ENCODE measurements at places on chromosomes 11 and 22.

DNA sequence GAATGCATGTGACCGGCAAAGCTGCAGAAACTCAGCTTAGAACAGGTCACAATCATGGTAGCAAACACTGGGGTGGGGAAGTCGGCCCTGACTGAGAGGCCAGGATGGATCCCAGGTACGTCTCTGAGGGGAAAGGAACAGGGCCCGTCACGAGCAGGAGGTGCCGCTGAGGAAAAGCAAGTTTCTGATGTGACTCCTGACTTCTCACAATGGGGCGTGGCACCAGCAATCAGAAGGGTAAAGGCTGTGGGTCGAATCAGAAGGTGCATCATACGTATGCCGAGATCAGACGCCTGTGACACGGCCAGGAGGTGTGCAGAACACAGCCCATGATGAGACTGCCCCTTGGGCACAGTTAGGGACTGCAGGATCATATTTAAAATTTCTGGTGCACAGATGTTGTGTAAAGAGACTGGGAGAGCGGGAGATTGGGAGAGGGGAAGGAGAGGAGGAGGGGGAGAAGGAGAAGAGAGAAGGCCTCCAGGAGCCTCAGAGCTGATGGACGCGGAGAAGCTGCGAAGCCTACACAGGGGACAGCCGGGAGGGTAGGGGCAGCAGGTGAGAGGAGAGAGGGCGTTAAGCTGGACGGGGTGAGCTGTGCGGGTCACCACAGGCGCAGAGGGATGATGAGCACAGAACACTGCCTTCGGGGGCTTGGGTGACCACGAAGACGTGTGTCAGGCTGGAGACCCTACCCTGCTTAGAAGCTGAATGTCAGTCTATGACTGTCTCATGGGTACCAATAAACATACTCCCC lies 30.7 kb downstream of the KRTAP5-5 start:
- no peak for DNase-seq

DNA sequence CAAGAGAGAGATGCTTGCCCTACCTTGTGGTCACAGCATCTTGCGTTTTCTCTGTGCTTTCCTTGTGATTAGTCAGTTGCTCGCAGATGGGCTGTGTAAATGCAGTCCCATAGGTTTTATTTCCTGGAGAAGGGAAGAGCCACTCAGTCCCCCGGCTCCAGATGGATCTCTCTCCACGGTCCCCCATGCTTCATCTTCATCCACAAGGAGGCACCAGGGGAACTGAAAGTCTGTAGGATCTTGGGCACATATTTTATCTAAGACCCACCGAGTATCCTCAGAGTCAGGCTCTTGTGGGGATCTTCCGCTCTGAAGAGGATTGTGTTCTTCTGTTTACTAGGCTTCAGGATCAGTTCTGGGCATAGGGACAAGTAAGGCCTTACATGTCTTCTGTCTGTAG lies 66.8 kb upstream of the E2F8 start:
- no peak for DNase-seq

- no peak for DNase-seq
These were observed 213.4 kb upstream of the SYN3 start for GRCh38 chr22:33271390-33272161.

- DNase-seq = no peak
These were observed 34.6 kb downstream of the ZNRF3 start for GRCh38 chr22:28917747-28918549.

GRCh38 chr11:79670882-79671281 lies 230.1 kb upstream of the TENM4 start:
- no peak for DNase-seq

GRCh38 chr11:19669511-19669910 lies 43.1 kb upstream of the NAV2 start:
- no peak for DNase-seq

GRCh38 chr11:74608431-74608830 lies 16.0 kb downstream of the POLD3 start:
- DNase-seq = no peak

- no peak for DNase-seq
These were observed 836 bp downstream of the SLC16A8 start for GRCh38 chr22:38082986-38083710.

- no peak for DNase-seq
These were observed 29.9 kb downstream of the TRPC6 start for GRCh38 chr11:101553891-101554292.

GRCh38 chr11:45154276-45154675 lies 7.8 kb downstream of the PRDM11 start:
- DNase-seq = no peak

- DNase-seq = no peak
These were observed 16.6 kb downstream of the TST start for GRCh38 chr22:37002633-37003032.

DNA sequence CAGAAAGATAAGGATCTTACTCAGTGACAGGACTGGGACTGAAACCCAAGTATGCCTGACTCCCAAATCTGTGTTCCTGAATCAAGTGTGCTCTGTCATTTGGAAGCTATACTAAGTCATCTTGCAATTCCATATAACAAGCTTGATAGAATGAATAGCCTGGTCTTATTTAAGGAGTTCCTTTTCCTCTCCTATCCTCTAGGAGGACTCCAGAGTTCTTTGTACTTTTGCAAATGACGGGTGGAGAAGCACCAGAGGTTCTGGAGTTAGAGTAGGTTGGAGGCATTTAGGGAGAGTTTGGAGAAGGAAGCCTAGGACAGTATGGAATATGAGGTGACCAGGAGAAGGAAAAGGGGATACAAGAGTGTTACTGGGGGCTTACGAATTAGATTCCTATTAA lies 92.9 kb upstream of the RCN1 start:
- no peak for DNase-seq

DNA sequence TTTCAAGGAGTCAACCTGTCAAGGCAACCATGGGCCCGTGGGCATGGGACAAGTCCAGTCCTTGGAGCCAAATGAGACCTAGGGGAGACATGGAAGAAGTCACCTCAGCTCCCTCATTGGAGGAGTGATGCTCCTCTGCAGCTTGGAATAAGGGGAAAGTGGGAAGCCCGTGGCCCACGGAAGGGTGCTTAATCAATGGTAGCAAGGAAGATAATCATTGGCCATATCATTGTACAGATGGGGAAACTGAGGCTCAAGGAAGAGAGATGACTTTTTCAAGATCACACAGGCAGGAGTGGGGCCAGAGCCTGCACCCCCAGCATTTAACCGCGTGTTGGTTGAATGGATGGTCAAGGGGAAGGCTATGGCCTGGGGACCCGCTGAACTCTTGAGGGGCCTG lies 133.0 kb downstream of the OSBP2 start:
- DNase-seq = no peak

DNA sequence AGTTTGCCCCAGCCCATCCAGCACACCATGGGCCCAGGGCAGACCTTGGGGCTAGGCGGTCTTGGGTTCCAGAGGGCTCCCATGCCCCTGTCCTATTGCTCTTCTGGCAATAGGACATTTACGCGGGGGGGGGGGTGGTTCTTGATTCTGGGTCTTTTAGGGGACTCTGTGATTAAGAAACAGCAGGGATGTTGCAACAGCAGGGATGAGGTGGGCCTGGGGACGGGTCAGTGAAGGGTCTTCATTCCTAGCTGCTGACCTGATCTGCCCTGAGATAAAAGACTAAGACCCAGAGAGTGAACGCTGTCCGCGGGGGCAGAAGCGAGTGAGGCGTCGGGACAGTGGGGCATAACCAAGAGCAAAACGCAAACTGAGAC lies 418 bp upstream of the ADAMTS15 start:
- no peak for DNase-seq

DNA sequence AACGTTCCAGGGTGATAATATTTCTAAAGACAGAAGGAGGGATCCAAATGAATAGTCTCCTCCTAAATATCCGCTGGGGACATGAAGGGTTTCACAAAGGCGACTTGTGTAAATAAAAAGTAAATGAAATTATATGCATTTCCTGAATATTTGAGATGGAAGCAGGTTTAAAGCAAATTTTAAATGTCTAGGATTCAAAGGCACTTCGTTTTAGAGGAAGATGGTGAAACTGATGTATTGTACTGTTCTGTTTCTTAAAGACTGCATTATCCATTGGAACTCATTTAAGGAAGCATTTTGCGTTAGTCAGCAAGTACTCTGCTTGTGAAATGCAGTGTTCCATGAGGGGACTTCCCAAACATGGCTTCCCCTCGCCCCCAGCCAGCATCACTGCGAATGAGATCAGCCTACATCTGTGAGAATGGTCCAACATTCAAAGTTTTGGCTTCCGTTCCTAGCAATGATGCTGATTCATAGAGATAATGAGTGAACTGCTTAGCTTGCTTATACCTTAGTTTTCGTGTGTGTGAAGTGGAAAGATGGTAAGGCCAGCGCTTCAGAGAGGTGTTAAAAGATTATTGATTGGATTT lies 1.5 kb downstream of the RAB39A start:
- no peak for DNase-seq

- DNase-seq = no peak
These were observed 91.2 kb downstream of the DSCAML1 start for GRCh38 chr11:117705866-117706265.

GRCh38 chr11:28017816-28018215 lies 90.1 kb downstream of the KIF18A start:
- DNase-seq = no peak

- no peak for DNase-seq
These were observed 635 bp upstream of the GRK3 start for GRCh38 chr22:25563761-25564319.

- DNase-seq = no peak
These were observed 17.7 kb downstream of the CBL start for GRCh38 chr11:119223856-119224255.

GRCh38 chr22:34669001-34669400 lies 397.0 kb upstream of the ISX start:
- no peak for DNase-seq

- DNase-seq = no peak
These were observed 233.0 kb upstream of the POU2AF2 start for GRCh38 chr11:111012491-111012890.

DNA sequence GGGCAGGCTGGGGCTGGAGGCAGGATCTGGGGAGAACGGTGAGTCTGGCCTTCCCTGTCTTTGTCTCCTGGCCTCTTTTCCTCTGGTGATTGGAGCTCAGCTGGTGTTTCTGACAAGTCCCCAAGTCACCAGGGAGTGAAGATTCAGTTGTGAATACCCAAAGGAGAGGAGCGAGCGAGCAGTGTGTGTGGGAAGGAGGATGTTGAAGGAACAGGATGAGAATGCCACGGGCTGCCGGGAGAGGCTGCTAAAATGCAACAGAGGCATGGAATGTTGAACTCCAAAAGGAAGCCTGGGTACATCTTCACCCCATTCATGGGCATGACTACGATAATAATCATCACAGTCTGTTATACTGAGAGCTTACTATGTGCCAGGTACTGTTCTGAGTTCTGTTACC lies 163.3 kb downstream of the CEP164 start:
- no peak for DNase-seq
